ENCODE measurements at places on chromosomes 11 and 22. TPM values are rescaled to one million over a fixed set of nuclear protein-coding genes. Genes with fewer than 3 reads are reported as not detected.

DNA sequence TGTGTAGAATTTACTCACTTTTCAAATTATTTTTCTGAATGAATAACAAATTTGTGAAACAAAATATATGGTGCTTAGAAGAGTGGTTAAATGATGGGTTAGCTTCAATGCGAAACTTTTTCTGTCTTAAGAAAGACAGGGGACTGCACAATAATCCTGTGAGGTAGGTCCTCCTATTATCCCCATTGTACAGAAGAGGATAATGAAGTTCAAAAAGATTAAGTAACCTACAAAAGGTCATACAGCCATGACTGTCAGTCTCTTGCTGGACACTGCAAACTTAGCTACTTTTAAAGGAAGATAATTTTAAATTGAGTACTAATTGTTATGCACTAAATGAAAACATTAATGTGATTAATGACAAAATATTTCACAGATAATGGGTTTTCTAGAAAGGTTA is 5.0 kb downstream of the OOSP3 start:
- H3K4me3 ChIP-seq, result no peak overlapping the region
- peaks cover 9% of the 10 kb centered on the region for H3K27me3 ChIP-seq
- no peak overlapping the region for H3K27ac ChIP-seq
- DNase-seq, result no peak
- no peaks in the 10 kb centered on the region for H3K4me1 ChIP-seq

GPR83 gene
- 0.11 TPM for total RNA-seq

SLC22A9 gene
- total RNA-seq, result not detected

EHD1 gene
- 60.3 TPM for total RNA-seq

HIPK3 gene
- total RNA-seq, result 28.2 TPM

All from activated CD8-positive, alpha-beta T cell treated with anti-CD3 and anti-CD28 coated beads for 36 hours (primary cell).